ENCODE measurements at places on chromosomes 11 and 22. TPM values are rescaled to one million over a fixed set of nuclear protein-coding genes. Genes with fewer than 3 reads are reported as not detected.

ADM2 gene
- total RNA-seq, result 0.50 TPM

RAB36 gene
- total RNA-seq, result 6.6 TPM

NXPE4 gene
- not detected for total RNA-seq

OR51E2 gene
- total RNA-seq, result 0.14 TPM

OR4D5 gene
- not detected for total RNA-seq

PES1 gene
- total RNA-seq, result 113 TPM

NAALADL1 gene
- total RNA-seq, result not detected

RAC2 gene
- 0.27 TPM for total RNA-seq

AIFM3 gene
- total RNA-seq, result 2.1 TPM

RHOG gene
- total RNA-seq, result 110 TPM

CARD18 gene
- total RNA-seq, result not detected

OR8G5 gene
- not detected for total RNA-seq

CD3G gene
- total RNA-seq, result not detected

ADAMTS15 gene
- total RNA-seq, result 8.3 TPM

GRK3 gene
- 3.2 TPM for total RNA-seq

CHADL gene
- total RNA-seq, result not detected

TMPRSS4 gene
- not detected for total RNA-seq

CCDC15 gene
- total RNA-seq, result 0.61 TPM

TUB gene
- 5.7 TPM for total RNA-seq
